AG04449 (cell line): ENCODE measurements at places on chromosomes 5 and 9.

GRCh38 chr5:73863876-73864275, 237.9 kb downstream of the ARHGEF28 start:
- no peak for DNase-seq

GRCh38 chr5:116532762-116533525, 41.7 kb downstream of the SEMA6A start:
- DNase-seq: no peak

GRCh38 chr5:131993676-131994075, 17.8 kb downstream of the ACSL6 start:
- no peak for DNase-seq

- DNase-seq: no peak
These were observed 22.4 kb downstream of the ZDHHC11B start for GRCh38 chr5:761854-762710.

- DNase-seq: no peak
These were observed 37.4 kb downstream of the UNC5A start for GRCh38 chr5:176847726-176848290.

- no peak for DNase-seq
These were observed 142.1 kb upstream of the ADAMTSL1 start for GRCh38 chr9:18331808-18332209.

DNA sequence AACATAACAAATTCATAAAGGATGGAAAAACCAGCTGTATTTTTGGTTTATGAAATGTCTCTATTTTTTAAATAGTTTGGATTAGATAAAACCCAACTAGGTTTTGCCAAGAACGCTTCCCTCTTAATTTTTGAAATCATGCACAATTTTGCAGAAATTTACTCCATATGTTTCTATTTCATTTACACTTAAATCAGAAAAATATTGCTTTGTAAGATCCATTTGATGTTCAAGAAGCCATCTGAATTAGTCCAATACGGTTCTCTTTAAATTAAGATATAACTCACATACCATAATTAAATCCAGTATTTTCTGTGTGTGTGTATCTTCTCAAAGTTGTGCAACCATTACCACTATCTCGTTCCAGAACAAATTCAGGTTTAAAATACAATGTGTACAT, 78.6 kb upstream of the FBXL7 start:
- no peak for DNase-seq

GRCh38 chr9:92615790-92616189, 54.1 kb downstream of the IPPK start:
- DNase-seq: no peak

DNA sequence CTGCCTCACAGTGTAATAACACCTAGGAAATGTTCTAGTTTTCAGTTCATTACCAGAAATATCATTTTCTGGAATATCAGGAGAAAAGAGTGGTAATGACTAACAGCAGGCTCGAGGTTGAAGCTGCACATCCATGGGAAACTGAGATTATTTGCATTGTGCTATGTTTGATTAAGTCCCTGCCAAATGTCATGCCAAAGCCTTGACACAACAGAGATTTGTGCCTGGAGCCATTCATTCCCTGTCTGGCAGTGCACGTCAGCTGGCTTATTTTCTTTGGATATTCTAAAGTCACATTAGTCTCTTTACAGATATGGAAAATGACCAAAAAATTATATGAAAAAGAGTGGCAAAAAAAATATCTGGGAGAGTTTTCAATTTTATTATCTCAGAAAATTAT, 848.0 kb downstream of the PTPRD start:
- no peak for DNase-seq

DNA sequence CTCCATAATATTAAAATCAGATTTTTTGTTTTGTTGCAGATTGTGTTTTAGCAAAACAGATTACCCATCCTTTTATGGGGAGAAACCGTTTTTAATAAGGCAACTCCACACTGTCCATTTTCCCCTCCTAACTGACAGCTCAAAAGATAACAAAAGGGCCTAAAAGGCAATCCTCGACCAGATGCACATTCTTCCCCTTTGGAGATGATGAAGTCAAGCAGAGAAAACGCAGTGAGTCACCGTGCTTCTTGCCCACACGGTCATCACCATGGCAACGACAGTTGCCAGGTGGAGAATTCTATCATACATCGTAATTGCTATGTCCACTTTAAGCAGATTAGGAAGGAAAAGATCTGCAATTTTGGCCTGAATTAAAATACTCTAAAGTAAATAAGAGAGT, 96.4 kb downstream of the DIRAS2 start:
- peak; percentile 74 for DNase-seq

DNA sequence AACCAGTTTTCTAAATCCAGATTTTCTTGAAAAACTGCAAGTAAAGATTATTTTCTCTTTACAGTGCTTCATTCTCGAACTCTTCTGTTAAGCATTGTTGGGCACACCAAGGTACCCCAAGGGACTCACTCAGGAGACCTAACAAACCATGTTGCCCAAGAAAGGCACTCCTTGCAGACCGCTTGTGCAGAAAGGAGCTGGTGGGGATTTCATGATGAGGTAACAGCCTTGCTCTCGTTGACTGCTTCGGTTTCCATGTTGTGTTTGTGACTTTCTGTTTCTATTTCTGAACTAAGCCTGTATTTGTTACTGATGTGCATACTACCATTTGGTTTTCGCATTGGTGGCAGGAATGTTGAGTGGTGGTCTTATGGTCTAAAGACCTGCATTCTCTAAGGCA, 266.6 kb upstream of the DAP start:
- no peak for DNase-seq

DNA sequence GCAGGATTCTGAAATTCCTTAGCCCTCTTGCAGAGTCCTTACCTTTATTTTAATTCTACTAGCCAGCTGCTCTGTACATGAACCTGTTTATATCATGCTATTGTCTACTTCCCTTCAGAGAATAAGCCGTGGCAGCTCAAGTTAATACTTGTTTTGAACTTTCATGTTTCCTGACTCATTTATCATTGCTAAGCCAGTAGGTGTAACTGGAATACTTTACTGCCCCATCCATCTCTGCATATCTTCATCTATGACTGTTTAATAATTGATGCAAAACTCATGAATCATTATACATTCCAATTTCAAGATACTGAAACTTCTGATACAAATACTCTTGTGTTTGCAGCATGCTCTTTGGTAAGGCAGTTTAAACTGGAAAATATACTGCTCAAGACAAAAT, 174.7 kb downstream of the PPP2R2B start:
- no peak for DNase-seq

GRCh38 chr9:95074632-95075031, 242.9 kb downstream of the FANCC start:
- no peak for DNase-seq

DNA sequence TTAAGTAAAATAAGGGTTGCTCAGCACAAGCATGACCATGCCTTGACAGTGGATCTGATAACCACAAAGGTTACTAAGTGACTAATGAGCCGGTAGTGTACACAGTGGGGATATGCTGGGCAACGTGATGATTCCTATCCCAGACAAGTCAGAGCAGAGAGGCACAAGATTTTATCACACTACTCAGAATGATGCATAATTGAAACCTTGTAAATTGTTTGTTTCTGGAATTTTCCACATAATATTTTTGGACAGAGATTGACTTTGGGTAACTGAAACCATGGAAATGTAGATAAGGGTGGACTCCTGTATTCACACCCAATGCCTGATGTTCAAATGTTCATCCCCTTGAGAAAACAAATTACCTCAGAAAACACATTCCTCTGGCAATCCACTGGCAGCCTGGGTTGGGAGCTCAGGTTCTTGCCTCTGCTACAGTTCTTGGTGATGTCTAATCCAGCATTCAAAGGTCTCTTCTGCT, 16.2 kb upstream of the ERAP1 start:
- peak; percentile 41 for DNase-seq

GRCh38 chr5:67510204-67510603, 313.6 kb upstream of the CD180 start:
- DNase-seq: no peak

- DNase-seq: no peak
These were observed 251.1 kb downstream of the EBF1 start for GRCh38 chr5:158848634-158849033.

DNA sequence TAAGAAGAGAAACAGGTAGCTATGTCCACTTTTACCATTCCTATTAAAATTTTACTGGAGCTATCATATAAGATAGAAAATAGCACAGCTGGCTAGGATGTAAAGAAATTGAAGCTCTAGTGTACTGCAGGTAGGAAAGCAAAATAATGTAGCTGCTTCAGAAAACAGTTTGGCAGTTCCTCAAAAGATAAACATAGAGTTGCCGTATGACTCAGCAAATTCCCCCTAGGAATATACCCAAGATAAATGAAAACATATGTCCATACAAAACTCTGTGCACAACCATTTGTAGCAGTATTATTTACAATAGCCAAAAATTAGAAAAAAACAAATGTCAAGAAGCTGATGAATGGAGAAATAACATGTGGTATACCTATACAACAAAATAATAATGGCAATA, 64.6 kb upstream of the SHISAL2B start:
- DNase-seq: no peak

GRCh38 chr9:80538976-80539375, 967.2 kb downstream of the TLE4 start:
- no peak for DNase-seq

GRCh38 chr5:110809006-110809405, 70.2 kb downstream of the SLC25A46 start:
- no peak for DNase-seq

GRCh38 chr9:122991370-122991830, 42.1 kb upstream of the GPR21 start:
- DNase-seq: peak; percentile 63

DNA sequence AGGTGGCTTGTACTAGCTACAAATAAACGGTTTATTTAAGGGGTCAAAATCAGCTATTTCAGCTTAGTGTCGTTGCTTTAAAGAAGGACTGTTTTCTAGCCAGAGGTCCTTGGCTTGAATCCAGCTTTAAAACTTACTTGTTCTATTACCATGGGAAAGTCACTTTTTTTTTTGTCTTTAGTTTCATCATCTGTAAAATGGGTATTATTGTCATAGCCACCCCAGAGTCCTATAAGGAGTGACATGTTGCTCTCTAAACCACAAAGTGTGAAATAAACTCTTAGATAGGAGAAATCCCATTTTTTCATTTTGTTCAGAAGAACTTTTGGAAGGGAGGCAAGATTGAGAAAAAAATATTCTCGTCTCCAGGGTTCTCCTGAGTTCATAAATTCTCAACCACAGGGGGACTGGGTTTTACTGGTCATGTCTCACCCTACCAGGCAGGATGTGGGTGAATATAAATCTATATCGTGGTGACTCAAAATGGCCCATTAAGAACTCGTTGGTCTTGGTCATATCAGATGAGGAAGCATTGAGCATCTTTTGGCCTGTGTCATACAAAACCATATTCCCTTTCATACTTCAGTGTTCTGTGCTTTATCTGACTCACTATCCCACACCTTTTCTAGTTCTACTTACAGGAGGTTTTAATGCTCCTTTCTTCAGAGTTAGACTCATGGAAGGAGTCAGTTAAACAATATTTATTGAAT, 202.7 kb upstream of the NR3C1 start:
- no peak for DNase-seq

GRCh38 chr5:142886211-142886610, 116.0 kb downstream of the ARHGAP26 start:
- DNase-seq: no peak

DNA sequence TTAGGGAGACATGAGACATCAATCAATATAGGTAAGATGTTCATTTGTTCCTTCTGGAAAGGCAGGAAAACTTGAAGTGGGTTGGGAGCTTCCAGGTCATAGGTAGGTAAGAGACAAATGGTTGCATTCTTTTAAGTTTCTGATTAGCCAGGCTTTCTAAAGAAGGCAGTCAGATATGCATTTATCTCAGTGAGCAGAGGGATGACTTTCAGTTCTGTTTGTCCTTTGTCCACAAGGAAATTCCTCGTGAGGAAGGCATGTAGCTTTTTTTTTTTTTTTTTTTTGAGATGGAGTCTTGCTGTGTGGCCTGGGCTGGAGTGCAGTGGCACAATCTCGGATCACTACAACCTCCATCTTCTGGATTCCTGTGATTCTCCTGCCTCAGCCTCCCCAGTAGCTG, 155.3 kb upstream of the ABCA1 start:
- no peak for DNase-seq

DNA sequence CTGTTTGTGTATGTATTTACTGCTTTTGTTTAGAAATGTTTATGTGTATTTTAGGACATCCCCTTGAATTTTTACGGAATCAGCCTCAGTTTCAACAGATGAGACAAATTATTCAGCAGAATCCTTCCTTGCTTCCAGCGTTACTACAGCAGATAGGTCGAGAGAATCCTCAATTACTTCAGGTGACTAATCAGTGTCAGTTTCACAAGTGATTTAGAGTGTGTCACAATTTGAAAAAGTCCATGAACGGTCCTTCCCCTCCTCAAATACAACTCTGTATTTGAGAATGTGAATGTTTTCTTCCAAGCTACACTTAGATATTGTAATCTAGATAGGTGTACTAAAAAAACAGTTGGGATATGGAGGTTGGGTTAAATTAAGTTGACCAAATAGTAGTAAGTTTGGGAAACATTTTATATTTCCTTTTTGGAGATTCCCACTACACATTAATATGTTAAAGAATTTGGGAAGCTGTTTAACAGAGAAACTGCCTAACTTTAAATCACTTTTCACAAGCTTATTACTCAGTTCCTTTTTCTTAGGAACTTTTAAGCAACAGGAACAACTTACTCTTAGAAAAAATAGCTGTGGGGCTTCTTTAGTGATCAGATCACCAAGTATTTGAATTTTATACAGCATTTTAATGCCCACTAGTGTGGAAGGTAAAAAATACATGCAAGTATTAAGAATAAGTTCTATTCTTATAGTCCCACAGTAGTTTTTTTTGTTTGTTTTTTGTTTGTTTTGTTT, 40.9 kb downstream of the RAD23B start:
- DNase-seq: no peak

DNA sequence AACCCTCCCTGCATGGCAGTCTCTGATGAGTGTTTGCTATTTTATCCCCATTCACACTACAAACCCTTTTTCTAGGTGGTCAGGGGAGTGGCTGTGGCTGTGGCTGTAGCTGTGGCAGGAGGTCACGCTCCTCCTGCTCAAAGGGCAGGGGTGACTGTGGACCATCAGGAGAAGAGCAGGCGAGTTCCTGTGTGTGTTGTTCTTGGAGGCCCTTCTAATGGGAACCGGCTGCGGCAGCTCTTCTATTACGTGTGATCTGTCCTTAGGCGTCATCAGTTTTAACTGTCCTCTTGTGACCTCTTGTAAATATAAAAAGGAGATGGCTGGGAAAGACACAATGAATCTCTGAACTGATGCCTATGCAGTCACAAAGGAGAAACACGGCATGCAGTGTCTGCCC, 65.1 kb downstream of the ANKH start:
- peak; percentile 72 for DNase-seq

DNA sequence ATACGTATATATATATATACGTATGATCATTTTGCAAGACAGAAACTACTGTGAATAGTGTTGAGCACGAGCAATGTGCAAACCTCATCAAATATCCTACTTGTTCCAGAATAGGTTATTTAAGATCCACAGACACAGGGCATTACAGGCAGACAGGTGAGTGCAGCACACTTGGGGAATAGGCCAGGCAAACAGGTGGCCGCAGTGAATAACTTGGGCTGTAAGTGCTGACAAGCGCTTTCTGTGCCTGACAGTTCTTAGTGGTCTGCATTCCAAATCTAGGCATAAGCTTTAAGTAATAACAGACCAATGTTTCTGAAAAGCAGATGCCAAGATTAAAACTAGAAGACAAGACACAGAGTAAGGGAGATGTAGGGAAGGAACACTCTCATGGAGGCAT, 77.9 kb downstream of the LHFPL2 start:
- no peak for DNase-seq

- no peak for DNase-seq
These were observed 146.4 kb upstream of the ZNF366 start for GRCh38 chr5:72653586-72653985.

- DNase-seq: no peak
These were observed 358.9 kb upstream of the PCSK5 start for GRCh38 chr9:75531588-75531987.
